ENCODE measurements at places on chromosomes 11 and 22.

GRCh38 chr11:6633422-6634408 lies 14.5 kb upstream of the TPP1 start:
- DNase-seq = no peak

DNA sequence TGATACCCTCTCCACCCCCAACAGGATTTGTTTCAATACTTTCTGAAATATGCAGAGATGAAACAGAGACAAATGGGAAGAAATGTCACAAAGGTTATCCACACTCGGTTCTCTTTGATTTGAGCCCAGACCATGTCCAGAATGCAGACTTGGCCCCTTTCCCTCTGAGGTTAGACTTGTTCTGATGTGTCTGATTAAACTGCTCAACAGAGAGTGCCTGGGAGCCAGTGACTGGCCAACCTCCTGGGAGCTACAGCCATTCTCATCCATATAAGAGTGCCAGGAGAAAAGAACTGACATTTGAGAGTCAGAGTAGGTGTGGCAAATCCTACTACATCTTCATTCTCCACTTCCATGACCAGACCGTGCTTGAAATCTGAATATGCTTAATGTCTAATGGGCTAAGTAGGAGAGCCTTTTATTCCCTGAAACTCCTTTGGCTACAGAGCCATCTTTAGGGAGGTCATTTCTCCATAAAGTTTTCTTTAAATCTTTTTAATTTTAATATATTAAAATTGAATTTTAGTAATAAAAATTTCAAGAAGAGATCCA lies 201.4 kb downstream of the BLID start:
- DNase-seq = no peak

DNA sequence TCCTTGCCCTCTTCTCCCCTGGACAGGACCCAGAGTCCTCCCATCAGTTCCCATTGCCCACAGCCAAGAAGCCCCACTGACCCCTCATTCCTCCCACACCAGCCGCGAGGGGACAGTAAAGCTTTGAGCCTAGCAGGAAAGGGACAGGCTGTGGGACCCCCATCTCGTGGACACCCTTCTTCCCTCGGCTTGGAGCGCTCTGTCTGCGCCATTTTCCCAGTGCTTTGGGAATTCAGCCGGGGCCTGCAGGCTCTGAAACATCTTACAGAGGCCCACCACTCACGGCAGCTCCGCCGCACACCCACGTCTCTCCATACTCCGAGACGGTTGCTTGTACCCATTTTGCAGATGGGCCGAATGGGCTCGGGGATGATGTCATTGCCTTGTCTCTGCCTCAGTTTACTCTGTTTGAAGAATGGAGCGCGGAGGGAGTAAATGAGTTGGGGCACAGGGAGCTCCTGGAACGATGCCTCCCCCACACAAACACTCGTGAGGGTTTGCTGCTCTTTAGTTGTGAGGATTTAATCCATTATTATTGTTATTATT lies 447.7 kb downstream of the TBC1D22A start:
- DNase-seq = no peak

DNA sequence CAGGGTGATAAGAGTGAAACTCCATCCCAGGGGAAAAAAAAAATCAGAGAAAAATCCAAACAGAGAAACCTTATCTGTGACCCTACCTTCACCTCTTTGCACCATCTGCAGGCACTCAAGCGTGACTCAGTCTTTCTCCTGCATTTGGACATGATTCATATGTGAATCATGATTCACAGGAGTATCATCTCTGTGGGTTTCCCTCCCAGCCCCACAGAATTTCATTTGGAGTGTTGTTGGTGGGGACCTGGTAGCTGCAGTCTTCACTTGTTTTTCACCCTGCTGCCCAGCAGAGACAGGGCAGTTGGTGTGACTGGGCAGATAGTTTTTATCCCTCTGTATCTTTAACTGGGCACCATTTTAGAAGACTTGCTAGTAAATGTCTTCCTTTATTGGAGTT lies 75.7 kb downstream of the DEPDC5 start:
- DNase-seq = peak; percentile 38

DNA sequence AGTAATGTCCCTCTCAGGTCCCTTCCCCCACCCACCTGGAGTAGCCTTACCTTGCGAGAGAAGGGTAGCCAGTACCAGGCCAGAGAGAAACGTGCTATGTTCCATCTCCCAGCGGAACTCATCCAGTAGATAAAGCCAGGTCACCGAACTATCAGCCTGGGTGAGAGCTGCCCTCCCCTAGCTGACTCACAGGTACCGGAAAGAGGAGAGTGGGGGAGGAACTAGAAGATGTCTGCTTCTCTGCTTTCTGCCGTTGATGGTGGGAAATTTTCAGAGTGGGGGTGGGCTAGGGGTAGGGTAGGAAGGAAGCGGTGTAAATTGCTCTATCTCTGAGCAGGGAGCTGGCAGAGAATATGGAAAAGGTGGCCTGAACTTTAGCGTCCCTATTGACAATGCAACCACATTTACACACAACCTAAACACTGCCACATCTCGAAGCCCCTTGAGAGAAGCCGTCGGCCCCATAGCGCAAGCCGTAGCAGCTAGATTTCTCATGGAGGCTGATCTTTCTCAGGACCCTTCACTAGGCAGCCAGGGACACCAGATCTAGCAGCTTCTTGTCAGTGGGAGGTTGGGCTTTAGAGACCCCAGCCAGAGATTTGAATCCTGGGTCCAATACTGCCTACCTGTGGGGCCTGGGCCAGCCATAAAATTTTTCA lies at the start of gene CD3D:
CD3D (minus strand) TSS at position 203 of the 659 bp plus-strand sequence; CDS start at position 105, 98 bp downstream.
- peak; percentile 68 for DNase-seq

GRCh38 chr11:68551223-68551622 lies 90.7 kb downstream of the PPP6R3 start:
- DNase-seq = no peak

GRCh38 chr11:101880222-101880621 lies 34.6 kb upstream of the CEP126 start:
- DNase-seq = no peak

- no peak for DNase-seq
Measured at GRCh38 chr11:115104851-115105453, 399.3 kb downstream of the CADM1 start.

GRCh38 chr11:33532257-33532656 lies 168.4 kb downstream of the C11orf91 start:
- no peak for DNase-seq

DNA sequence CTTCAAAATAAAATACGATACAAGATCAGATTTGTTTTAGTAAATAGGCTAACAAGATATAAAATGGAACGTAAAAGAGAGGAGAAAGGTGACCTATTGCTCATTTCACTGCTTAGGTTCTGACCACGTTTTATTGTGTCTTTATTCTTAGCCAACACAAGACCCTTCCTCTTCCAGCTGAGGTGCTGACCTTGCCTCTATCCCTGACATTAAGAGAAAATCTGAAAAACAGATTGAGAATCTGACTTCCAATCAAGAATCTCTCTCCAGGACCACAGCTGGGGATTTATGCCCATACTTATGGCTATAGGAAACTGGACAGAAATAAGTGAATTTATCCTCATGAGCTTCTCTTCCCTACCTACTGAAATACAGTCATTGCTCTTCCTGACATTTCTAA lies at the start of gene OR10A5:
OR10A5 (plus strand) TSS at position 301 of the 400 bp plus-strand sequence; CDS start at position 301, 0 bp downstream.
- no peak for DNase-seq

GRCh38 chr11:12094872-12095800 lies 15.3 kb upstream of the MICAL2 start:
- no peak for DNase-seq

DNA sequence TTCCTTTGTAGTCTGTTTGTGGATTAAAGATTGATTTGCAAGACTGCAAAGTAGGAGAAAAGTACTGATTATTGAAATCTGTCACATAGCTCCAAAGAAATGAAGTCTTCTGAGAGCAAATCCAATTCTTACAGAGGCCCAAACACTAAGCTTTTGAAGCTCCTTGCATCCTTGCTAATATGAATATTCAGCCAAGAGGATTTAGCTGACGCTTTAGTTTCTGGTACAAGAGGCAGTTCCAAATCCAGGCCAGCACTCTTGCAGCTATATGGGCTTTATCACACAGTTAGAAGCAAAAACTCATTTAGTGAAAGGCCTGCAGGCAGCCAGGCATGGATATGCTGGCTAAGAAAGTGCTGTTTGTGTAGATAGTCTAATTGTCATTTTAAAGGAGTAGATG lies 12.7 kb downstream of the PAAF1 start:
- DNase-seq = no peak

- no peak for DNase-seq
Measured at GRCh38 chr11:130651066-130651855, 202.8 kb downstream of the ADAMTS15 start.

DNA sequence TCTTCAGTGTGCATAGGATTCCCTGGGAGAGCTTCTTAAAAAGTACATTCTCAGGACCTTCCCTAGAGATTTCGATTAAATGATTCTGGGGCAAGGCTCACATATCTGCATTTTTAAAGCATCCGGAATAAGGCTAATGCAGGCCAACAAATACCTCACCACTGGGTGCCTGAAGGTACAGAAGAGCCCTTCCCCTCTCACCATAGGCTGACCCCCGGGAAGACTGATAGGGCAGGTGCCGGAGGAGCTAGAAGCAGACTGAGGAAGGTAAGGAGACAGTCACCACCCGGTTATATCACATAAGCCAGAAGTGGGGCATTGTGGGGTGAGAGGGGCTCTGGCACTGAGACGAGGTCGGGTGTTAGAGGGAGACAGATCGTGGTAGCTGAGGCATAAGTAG lies 1059.3 kb downstream of the NTM start:
- DNase-seq = no peak

- DNase-seq = no peak
Measured at GRCh38 chr22:27283240-27283639, 518.3 kb downstream of the MN1 start.

DNA sequence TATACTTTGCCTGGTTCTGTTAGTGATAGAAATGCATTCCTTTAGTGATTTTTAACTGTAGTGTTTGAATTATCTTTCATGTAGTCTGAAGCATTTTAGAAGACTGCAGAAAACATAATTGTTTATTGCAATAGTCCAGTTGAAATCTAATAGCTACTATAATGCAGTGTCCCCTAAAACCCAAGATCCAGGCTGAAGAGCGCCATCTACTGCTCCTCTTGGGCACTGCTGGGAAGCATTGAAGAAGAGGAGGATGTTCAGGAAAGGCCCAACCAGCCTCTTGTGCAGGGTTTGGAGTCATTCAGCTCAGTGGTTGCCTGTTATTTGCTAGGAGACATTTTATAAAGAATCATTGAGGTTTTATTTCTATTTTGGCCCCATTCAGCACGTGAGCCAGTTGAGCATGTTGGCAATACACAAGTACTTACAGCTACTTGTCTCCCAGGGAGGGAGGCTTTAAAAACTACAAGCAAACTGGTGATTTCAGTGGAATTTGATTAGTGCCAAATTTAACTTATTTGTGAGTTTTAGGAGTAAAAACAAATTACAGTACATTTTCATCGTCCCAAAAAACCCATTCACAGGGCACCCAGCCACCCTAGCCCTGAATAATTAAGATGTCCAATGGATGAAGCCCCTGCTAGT lies 74.9 kb upstream of the HORMAD2 start:
- peak; percentile 29 for DNase-seq

DNA sequence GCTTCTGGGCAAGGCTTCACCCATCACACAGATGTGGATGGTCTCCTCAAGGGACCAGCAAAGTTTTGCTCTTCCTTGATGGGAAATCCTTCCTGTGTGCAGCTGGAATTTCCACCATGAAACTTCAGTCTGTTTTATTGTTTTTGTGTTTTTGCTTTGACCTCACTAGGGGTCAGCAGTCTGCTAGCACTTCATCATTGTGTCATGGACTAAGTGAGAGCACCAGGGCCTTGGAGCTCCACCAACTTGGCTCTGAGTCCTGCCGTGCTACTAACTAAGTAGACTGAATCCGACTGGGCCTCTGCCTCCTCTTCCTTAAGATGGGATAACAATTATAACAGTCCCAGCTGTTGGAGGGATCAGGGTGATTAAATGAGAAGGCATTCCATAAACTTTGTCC lies 305.8 kb upstream of the NCAM1 start:
- DNase-seq = no peak

Data from stimulated activated naive CD4-positive, alpha-beta T cell treated with Interleukin-2 at 50 U/mL for 16 hours (primary cell).